NCI-H69 (cell line): ENCODE measurements at places on chromosomes 3 and 15.
A peak's percentile ranks its signal among the peaks of the same experiment; 100 is the strongest.

DNA sequence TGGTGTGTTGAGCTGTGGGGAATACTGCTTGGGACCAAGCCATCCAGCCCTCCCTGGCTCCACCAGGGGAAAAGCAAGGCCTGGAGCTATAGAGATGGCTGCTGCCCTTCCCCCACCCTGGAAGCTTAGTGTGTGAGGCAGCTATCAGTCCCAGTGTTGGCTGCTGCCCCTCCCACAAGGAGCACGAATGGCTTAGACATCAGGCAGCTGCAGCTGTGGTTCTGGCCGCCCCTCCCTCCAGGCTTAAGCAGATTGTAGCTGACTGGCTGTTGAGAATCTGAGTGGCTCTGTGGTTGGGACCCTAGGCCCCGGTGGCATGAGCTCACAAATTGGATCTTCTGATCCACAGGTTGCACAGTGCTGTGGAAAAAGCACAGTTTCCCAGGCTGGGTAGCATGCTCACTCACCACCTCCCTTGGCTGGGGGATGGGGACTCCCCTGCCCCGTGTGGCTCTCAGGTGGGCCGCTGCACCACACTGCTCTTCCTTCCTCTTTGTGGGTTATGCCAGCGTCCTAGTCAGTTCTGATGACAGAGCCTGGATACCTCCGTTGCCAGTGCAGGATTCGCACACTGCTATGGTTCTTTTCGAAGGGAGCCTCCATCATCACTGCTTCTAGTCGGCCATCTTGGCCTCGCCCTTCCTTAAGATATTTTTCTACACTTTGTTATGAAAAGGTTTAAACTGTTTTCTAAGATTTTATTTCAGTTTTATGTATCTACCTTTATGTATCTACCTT lies 21.2 kb upstream of the SUCNR1 start:
- no peak for DNase-seq

- no peak for DNase-seq
Measured at GRCh38 chr15:27201425-27201824, 230.4 kb downstream of the GABRG3 start.

DNA sequence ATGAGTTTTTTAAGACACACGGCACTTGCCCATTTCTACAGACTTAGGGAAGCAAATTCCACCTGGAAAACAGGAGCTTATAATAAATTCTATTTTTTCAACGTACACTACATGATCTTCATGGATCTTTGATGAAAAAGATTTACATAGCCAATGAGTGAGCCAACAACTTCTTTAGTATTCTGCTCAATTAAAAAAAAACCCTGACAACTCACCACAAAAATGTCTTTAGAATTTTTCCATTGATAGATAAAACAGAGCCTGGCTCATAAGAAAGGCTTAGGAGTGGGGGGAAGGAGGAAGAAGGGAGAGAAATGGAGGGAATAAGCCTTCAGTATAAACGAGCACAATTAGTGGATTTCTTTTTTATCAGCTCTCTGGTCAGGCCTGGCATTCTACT lies 126.7 kb downstream of the ATP10A start:
- DNase-seq: no peak

DNA sequence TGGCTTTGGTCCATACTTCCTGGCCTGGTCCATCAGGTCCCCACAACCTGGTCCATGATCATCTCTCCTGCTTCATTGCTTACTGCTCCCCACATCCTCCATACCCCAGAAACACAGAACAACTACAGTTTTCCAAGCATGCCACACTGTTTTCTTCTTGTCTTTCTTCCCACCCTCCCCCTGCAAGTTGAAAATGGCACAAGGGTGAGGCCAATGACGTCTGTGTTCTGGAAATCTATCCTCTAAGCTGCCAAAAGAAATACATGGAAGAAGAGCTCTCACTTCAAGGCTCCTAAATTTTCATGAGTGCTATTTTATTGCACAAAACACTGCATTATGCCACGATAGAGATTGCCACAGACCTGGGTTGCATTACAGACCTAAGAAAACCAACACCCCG lies 404.4 kb downstream of the VPS13C start:
- no peak for DNase-seq

DNA sequence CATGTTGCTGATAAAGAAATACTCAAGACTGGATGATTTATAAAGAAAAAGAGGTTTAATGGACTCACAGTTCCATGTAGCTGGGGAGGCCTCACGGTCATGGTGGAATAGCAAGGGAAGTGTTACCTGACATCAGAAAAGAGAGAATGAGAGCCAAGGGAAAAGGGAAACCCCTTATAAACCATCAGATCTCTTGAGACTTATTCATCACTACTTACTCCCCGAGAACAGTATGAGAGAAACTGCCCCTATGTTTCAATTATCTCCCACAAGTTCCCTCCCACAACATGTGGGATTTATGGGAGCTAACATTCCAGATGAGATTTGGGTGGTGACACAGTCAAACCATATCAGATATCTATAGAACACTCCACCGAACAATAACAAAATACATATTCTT lies 904.6 kb downstream of the PDCD6IP start:
- DNase-seq: no peak

DNA sequence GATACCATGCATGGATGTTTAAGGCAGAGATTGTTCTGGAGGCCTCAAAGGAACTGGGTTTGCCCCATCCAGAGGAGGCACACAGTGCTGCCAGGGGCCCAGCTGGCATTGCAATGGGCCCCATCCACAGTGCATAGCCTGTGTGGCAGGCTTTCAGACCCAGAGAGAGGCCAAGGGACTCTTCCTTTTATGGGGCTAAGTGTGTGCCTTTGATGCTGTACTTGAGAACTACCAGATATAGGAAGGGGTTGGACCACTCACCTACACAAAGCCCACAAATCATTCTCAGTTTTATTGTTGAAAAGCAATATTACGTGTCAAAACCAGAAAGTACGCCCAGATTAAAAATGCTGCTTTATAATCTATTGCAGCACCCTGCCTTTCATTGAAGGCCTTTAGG lies 134.9 kb downstream of the EPHB1 start:
- no peak for DNase-seq

GRCh38 chr3:99666201-99666600 lies 27.8 kb downstream of the COL8A1 start:
- DNase-seq: no peak

GRCh38 chr3:111812701-111813100 lies 46.4 kb upstream of the PHLDB2 start:
- DNase-seq: no peak

DNA sequence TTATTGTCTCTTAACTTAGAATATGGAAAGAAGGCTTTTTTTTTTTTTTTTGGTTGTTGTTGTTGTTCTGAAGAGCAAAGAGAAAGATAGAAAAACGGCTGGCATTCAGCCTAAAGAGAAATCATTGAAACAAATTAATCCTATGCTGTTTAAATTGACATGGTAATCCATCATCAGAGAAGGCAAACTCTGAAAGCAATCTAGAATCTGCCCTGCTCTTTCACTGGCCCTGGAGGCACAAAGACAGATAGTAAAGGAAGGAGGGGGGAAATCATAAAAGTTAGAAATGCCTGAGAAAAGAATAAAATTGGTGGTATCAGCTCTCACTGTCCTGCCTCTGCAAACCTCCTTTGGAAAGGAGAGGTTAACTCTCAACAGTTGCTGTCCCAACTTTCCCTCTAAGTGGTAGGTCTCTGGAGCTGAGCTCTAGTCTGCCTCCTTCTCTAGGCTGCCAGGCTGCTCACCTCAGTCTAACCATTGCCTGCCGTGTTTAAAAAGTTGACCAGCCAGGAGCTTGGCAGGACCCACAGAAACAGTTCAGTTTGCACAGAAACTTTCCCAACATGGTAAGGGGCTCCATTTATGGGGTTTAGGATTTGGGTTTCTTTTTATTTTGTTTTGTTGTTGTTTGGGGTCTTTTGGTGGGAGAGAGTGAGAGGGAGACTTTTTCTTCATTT lies 13.4 kb upstream of the NR2F2 start:
- DNase-seq: peak; percentile 0

DNA sequence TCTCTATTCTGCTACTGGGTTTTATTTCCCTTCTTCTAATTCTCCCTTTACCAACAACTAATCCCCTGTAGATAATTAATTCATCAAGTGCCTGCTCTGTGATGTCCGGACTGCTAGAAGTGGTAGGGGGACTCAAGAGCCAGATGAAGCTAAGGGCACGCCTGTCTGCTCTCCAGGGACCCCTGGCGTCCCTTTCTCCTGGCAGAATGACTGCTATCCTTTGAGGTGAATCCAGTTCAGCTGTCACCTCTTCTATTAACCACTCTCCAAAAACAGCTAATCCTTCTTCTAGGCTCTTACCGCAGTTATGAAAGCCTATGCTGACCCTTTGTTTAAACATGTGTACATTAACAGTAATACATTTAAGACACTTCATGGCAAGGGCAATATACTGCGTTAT lies 1.4 kb upstream of the CHRNA7 start:
- DNase-seq: peak; percentile 11

- no peak for DNase-seq
Measured at GRCh38 chr3:35970793-35971192, 331.5 kb downstream of the ARPP21 start.

GRCh38 chr3:127674101-127674721 lies 1.5 kb downstream of the ABTB1 start:
- no peak for DNase-seq

DNA sequence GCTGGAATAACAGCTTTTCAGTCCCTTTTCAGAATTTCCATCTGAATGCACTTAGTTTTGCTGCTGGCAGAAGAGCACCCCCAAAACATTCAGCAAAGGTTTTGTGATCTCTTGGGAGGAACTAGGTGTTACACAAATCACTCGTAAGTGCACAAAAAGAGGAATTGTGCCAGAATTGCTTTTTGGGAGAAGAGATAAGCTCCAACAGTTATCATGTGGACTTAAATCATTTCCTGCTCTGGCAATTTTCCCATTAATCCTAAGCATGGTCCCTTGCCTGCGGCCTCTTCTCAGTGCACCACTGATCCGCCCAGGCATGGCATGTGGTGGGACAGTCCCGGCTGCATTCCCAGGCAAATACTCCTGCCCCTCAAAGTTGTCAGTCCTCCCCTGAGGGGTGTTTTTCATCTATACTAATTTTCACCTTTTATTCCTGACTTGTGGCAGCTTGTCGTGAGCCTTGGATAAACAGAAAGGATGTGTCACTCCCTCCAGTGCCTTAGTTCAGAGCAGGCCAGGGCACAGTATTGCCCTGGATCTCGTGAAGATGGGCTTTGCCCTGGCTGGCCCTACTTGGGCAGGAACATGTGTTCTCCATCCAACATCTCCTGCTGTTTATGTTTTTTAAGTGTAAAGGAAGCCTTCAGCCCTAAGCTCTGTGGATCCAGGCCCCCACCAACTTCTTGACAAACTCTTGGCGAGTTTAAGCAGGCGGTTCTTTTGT lies 44.6 kb upstream of the VILL start:
- DNase-seq: no peak

DNA sequence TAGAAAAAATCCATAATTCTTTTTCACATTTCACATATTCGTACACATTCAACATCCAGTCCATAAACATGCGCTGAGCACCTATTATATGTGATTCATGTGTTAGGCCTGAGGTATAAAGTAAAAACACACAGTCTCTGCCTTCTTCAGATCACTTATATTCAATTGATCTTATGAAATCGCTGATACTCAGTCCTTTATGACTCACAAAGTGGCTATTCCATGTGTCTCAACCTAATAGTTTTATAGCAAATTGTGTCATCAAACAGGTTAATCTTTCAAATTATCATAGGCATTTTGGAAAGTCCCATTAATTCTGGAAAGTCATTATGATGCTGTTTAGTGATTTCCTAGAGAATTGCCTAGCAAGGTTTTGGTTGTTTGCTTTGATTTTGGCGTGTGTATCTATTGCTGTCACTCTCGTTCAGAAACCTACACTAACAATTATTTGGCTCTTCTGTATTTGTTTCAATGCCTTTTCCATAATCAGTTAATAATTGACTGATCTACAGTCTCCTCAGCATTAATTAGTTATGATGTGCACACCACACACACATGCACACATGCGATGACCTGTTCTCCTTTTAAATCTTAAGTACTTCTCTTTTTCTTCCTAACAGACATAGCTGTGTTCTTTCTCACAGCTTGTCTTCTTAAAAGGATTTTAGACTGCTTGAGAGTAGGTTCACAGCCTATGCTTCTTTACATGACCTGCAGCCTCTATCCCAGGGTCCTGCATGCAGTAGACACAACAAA lies 353.1 kb downstream of the MECOM start:
- no peak for DNase-seq

DNA sequence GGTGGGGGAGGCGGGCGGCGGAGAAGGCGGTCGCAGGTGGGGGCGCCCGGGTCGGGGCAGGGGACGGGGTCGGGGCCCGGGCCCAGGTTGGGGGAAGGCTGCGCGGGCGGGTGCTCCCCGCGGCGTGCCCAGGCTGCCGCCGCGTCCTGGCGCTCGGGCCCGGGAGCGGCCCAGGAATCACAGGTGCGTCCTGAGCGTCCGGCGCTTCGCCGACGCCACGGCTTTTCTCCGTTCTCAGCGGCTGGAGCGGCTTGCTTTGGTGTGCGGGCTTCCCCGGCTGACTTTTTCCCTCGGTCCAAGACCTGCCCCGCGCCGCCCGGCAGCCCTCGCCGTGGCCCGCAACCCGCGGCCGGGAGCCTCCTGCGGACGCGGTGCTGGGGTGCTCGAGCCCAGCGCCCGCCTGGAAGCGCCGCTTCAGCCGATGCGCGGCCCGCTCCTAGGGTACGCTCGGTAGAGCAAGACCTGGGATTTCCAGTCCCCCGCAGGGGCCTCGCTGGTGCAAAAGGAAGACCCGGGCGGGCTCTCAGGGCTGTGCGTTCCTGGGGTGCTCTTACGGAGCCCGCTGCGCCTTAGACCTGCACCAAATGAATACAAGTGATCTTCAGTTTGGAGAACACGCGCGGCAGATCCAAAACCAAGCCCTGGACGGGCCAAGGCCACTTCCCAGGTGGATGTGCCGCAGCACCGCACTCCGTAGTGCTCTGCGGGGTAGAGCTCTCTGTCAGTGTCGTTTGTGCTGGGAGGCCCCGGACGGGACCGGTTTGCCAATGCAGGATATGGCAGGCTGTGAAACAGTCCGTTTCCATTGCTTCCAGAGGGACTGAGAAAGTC lies 639 bp downstream of the NIPA1 start:
- DNase-seq: peak; percentile 74

DNA sequence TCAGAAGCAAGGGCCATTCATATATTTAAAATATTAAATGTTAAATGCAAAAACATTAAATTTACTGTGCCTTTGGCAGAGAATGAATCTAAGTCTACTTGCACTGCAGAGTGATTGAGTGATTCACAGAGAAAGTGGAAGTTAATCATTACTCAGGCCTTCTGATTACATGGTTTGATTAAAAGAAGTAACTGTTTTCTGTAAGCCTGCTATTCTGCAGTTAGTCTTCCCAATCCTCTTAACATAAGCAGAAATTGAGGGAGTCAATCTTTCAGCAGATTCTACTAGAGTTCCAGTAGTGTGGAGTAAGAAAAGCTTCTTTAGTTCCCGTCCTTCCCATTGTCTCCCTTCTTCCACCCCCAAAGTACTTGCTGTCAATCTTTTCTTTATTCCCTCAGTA lies 1.5 kb downstream of the NLGN1 start:
- DNase-seq: peak; percentile 56

GRCh38 chr3:16904423-16905417 lies 20.0 kb downstream of the PLCL2 start:
- no peak for DNase-seq

- no peak for DNase-seq
Measured at GRCh38 chr15:31476866-31477265, 150.2 kb downstream of the KLF13 start.
